Testis (tissue), 5 donors: ENCODE measurements at places on chromosomes 5 and 9.

DNA sequence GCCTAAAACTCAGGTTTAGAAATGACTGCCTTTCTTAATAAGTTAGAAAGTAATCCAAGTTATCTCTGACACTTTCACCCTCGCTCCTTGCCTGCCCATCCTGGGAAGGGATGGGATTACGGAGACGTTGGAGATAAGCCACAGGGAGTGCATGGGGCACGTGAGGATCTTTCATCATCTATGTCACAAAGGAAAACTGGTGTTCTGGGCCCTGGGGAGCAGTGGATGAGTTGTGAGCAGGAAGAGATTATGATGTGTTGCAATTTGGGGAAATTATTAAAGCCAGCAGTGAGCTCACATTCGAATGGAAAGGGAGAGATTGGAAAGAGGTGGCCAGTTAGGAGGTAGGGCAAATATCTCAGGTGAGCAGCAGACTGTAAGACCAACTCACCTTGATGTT lies 12.8 kb downstream of the AFAP1L1 start:
- no peak for DNase-seq

DNA sequence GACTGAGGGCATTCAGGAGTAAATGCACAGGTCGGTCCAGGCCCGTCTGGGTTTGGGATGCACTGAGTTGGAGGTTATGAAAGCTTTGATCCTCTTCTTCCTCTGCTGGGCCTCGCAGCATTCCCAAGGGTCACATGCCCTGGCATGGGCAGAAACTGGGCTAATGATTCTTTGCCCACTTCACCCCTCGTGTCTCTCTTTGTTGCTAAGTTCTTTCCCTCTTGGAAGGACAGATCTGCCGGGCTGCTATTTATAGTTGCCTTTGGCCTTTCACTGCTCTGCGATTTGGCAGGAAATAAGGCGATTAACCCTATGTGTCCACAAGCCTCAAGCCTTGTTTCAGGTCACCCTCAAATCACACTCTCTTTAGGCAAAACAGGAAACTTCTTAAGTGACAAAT lies 66.9 kb downstream of the ENTREP1 start:
- no peak for DNase-seq

GRCh38 chr9:78592811-78593210 lies 295.9 kb downstream of the PSAT1 start:
- DNase-seq: no peak

DNA sequence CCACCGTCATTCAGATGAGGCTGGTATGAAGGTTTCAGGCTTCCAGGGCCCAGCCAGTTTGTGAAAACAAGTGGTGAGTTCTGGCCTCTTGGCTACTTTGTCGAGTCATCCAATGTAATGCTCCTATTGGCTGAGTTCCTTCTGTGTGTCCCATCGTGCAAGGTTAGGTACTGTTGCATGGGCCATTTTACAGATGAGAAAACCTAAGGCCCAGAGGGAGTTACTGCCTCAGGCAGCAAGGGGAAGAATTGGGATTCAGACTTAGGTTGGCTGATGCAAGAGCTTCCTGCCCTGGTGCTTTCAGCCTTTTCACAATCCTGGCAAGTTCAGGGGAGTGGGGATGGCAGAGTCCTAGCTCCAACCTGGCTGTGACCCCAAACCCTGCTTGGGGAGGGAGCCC lies 17.4 kb upstream of the PITX1 start:
- no peak for DNase-seq

DNA sequence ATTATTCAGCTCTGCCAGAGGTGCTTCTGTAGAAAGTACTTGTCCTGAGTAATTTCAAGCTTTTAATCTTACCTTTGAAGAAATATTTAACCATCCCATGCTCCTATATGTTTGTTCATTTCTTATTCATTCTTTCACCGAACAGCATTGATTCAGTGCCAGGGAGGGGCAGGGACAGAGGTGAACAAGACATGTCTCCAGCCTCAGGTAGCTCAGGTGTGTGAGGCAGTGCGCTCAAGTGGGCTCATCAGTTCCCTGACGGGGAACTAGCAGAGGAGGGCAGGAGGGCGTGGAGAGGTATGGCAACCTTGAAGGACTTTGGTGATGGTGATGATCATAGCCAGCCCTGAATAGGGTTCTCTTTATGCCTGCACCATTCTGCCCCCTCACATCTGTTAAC lies 25.9 kb downstream of the ERGIC1 start:
- DNase-seq: no peak

DNA sequence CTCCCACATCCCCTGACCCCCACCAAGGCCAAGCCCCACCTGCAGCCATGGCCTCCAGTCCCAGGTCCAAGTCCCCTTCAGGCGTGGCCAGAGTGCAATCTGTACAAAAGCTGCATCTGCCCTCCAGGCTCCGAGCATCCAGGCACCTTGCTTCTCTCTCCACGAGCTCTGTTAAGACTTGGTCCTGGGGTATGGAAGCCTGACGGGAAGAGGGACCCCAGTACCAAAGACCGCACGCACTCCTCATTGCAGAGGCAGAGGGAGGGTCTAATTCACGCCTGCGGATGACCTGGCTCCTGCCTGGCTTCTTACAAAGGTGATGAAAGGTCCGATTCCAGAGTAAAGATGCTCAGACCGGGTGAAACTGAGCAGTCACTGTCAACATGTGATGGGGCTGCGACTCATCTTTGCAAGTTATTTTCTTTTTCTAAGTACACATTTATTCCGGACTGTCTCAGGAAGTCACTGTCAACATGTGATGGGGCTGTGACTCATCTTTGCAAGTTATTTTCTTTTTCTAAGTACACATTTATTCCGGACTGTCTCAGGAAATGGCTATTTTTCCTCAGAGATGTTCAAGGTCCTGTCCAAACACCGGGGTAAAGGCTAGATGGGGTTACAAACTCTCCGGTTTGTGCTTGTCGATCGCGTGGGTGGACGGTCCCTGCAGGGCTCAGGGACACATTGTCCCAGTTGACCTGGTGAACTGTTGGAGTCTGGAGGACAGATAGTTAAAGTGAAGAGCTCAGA lies 252.0 kb upstream of the IRX4 start:
- no peak for DNase-seq

- DNase-seq: peak; percentile 46
Measured at GRCh38 chr9:128552744-128553440, 505 bp downstream of the SPTAN1 start.

DNA sequence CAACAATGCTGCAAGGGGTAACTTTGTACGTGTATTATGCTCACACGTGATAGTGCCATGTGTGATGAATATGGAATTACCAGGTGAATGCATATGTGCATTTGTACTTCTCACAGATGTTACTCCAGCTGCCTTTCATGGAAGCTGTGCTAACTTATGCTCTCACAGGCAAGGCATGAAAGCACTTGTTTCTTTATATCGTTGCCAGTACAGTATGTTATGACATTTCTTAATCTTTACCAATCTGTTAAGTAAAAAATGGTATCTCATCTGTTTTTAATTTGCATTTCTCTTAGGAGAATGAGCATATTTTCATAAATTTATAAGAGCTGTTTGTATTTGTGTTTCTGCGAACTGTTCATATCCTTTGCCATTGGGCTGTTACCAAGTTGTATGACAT lies 311.8 kb upstream of the DMRT1 start:
- DNase-seq: no peak

DNA sequence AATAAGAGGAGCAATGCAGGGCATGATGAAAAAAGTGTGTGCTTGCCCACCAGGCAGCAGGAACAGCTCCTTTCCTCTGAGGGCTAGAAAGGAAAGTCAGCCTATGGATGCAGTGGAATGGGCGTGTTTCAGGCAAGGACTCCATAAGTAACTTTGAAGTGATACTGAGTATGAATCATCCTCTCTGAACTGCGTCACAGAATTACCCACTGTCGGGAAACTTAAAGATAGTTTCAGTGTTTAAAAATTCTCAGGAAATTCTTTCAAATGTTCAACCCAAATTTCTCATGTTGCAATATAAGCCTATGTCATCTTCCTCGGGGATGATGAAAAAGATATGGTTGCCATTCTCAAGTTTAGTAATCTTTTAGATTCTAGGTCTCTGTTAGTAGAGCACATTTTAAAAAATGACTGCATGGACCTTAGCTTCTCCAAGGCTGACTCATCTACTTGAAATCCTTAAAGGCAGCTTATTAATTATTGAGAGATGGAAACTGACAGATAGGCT lies 27.7 kb downstream of the PTCD2 start:
- no peak for DNase-seq

- no peak for DNase-seq
Measured at GRCh38 chr9:138117836-138118235, 240.3 kb downstream of the CACNA1B start.

DNA sequence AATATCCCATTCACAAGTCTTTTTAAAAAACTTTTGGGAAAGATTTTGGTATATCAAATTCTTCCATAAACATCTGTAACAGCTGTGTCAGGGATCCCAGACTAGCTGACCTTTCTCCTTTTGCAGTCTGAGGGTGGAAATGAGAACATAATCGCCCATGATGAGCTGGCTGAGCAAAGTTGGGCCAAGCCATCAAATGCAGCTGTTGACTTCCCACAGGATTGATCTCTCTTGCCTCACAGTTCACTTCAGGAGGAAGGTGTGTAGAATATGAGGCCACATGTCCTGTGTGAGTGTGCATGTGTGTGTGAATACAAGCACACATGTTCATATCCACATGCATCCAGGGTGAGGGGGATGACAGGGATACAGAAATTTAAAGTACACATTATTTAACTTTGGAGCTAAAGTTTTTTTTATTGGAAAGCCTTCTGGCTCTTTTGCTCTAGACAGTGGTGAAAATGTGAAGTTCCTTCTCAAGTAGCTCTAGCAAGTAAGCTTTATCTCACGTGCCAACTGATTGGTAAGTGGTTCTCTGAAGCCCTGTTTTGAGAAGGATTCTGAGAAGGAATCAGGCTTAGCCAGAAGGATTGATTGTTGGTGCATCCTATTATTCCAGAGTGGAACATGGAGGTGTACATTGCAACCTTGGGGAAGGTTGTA lies 468.8 kb upstream of the DMAC1 start:
- no peak for DNase-seq
